ENCODE measurements at places on chromosomes 5 and 9.
A peak's percentile ranks its signal among the peaks of the same experiment; 100 is the strongest.

DNA sequence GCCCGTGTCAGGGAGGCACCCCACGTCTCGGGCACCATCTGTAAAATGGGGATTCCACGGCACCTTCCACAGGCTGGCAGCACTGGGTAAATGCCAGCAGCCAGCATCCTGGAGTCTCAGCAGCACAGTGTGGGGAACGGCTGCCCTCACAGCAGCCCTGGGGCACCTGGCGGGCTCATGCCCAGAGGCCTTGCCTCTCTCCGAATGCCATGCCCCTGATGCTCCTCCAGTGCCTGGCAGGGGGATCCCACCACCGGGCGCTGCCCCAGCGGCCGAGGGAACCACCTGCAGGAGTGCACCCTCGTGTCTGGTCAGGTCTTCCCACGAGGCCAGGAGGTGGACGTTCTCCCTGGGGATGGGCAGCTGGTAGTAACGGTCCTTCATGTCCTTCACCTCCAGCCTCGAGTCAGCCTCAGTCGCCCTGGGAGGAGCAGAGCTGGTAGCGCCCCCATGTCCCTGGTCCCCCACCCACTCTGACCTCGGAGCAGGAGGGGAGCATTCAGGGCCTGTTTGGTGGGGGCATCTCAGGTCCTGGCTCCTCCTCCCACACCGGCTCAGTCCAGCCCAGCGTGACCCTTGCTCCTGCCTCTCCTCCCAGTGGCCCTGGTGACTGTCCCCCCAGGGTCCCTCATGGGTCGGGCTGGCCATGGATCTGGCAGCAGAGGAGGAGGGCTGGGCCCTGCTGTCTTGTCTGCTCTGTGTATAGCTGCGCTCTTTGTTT lies 49.9 kb upstream of the NRARP start:
- no peak for DNase-seq

DNA sequence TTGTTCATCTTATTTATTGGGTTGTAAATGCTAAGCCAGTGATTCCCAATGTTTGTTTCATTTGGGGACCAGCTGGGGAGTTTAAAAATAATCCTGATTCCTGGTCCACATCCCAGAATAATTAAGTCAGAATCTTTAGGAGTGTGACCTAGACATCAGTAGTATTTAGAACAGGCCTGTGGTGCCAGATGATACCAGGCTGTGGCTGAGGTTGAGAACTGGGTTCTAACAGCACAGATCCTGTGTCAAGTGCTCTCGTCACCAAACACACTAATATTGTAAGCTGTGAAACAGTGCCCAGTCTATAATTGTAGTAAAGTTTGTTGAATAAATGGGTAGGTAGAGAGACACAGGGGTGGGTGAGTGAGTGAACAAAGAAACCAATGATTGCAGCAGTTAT lies 172.1 kb upstream of the PPP1R2B start:
- DNase-seq: no peak

GRCh38 chr9:110443866-110444220 lies 106.2 kb upstream of the TXNDC8 start:
- peak; percentile 73 for DNase-seq

DNA sequence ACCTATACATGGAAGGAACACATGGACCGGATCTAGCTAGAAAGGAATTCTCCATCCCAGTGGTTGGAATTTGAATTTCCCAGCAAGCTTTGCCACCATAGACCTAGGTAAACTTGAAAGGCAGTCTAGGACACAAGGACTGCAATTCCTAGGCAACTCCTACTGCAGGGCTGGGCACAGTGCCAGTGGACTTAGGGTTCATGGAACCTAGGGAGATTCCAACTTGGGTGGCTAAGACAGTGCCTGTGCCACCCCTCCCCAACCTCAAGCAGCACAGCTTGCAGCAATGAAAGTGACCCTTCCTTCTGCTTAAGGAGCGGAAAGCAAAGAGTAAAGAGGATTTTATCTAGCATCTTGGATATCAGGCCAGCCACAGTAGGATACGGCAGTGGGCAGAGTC lies 663.3 kb downstream of the ELAVL2 start:
- DNase-seq: no peak

GRCh38 chr9:15469862-15470261 lies 40.9 kb downstream of the PSIP1 start:
- peak; percentile 3 for DNase-seq

- DNase-seq: no peak
These were observed 284.2 kb upstream of the IRX1 start for GRCh38 chr5:3311433-3311832.

DNA sequence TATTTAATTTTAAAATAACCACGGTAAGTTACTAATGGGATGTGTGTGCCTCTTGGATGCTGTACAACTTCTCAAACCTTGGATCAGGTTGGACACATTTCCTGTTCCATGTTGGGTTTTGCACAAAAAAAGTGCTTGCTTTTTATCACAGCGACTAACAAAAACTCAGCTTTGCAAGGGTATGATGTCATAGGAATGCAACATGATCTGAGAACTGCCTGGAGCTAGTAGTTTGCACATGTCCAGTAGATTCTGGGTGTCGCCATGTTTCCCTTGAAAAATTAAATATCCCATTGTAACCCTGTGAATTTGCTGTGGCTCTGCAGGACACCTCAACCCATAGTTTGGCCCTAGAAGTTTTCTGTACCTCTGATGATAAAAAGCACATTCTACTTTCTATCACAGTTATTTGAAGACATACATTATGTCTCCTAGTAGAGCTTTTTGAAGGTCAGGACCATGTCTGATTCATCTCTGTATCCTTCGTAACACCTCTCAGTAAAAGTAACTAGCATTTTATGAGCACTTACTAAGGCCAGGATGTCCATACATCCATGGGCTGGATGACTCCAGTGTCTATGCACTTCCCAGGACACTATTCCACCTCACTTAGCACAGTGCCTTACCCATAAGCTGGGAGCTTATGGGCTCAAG lies 11.5 kb upstream of the FRMPD1 start:
- DNase-seq: no peak

GRCh38 chr9:35114113-35114839 lies 1.4 kb downstream of the ATOSB start:
- peak; percentile 98 for DNase-seq

DNA sequence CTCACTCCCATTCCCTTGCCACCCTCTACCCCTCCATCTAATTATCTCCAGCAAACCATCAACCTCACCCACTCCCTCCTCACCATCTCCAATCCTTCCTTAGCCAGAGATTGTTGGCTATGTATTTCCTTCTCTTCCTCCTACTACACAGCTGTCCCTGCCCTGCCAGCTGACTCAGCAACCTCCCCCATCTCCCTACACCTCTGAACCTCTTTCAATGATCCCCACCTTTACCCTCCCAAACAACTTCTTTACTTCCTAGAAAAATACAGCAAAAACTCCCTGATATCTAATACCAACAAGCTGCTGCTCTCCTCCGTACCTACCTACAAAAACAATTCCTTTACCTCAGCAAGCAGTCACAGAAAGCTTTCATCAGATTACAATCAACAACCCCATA lies 37.3 kb downstream of the SPTLC1 start:
- no peak for DNase-seq

DNA sequence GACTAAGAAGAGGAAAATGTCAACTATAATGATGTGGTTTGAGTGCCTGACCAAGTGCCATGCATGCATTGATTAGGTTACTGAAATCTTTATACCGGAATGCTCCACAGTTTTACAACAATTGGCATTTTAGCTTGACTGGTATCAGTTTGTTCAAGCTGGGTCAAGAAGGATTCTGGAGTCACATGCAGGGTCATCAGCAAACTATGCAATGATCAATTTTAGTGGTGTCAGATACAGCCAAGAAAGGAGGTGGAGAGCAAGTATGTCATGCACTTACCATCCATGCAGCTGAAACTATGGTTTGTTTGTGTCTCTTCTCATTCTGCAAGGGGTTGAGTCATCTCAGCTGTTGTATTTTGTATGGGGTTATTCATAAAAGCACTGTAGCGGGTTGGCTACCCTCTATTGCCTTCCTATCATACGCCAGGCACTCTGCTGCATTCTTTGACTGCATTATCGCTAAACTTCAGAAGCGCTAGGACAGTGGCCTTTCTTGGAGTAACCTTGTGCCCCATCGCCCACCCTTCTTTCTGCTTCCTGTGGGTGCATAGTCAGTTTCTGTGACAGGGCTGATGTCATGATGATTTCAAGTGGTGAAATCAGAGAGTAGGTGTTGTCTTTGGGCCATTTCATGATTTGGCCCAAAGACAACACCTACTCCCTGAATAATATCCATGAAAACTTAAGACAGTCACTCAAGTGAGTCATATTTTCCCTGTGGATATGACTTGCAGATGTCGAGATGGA lies 145.4 kb downstream of the MTX3 start:
- peak; percentile 94 for DNase-seq

DNA sequence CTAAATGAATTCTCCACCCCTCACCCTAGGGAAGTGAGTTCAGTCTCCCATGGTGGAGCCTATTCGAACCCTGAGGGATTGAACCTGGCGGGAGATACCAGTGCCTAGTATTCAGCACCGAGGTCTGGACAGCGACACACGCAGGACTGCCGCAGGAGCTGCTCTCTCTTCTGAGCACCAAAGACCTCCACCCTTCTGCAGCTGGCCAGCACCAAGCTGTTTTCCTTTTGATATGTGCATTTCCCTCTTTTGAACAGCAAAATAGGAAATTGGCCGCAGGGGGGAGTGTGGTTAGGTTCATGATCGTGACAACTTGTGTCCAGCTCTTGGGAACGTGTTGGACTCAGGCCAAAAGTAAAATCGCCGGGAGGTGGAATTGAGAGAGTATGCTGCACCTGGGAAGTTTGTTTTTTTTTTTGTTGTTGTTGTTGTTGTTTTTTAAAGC lies 1.2 kb upstream of the PCSK1 start:
- DNase-seq: peak; percentile 76

- DNase-seq: peak; percentile 33
These were observed 753.3 kb downstream of the IRX1 start for GRCh38 chr5:4348919-4349318.

- no peak for DNase-seq
These were observed 41.6 kb upstream of the LCP2 start for GRCh38 chr5:170338933-170339779.

DNA sequence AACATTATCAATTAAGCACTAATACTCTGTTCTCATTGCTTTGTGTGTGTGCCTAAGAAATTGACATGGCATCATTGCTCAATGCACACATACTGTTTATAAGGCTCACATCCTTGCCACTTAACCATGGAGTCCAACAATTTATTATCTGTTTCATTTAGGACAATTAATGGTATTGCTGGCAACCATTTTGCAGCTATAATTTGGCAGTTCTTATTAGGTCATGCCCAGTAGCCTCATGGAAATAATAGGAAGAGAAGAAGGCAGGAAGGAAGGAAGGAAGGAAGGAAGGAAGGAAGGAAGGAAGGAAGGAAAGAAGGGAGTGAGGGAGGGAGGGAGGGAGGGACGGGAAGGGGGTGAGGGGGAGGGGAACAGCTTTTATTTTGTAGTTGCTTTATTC lies 285.5 kb upstream of the SLC24A2 start:
- no peak for DNase-seq

- DNase-seq: no peak
These were observed 69.8 kb downstream of the ADAMTS2 start for GRCh38 chr5:179275381-179275878.

GRCh38 chr5:41754857-41755256 lies 115.4 kb downstream of the OXCT1 start:
- no peak for DNase-seq

DNA sequence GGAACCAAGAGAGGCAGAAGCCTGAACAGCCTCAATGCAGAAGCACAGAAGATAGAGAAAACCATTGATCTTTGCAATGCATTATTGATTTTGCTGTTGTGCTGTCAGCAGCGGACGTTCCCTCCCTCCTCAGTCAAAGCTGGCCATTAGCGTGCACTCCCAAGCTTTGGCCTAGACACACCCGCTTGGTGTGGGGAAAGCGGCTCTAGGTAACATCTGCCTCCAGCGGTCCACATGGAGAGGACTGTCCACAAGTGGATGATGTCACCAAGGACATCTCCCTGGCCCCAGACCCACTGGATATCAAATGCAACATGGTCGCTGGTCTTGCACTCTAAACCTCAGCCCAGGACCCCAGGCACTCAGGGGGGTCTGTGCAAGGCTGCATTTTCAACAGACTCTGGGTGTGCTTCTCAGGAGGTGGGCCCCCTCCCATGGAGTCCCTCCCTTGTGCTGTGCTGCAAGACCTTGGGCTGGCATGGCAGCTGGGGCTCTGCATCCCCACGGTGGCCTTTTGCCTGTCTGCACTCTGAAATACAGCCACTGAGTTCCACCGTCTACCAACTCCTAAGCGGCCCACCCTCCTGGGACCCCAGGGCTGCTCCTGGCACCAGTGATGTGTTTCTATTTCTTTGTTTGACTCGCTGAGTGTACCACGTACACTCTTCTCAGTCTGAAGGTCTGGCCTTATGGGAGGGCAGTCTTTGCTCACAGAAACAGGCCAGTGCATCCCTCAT lies 1.9 kb downstream of the SEMA4D start:
- no peak for DNase-seq

GRCh38 chr9:7516376-7516775 lies 283.2 kb downstream of the DMAC1 start:
- DNase-seq: no peak

- no peak for DNase-seq
These were observed 13.0 kb upstream of the RAD23B start for GRCh38 chr9:107270082-107270481.

DNA sequence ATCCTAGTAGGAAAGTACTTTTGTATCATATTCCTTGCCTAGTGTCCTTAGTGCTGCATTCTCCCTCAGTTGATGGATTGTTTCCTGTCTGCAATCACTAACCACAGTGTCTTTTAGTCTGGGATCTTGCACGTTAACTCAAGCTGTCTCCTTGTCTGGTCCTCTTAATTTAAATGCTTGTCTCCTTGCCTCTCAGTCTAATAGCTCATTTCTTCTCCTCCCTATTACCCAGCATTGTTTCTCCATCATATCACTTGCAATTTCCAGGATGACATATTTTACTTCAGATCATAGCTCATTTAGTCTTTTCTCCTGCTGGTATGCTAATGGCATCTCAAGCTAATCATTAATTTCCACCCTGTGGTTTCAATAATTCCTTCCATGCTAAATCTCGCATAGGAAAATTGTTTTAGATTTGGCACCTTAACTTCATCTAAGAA lies 2052.0 kb upstream of the C9orf72 start:
- peak; percentile 90 for DNase-seq

GRCh38 chr5:124744170-124744971 lies 2.1 kb downstream of the ZNF608 start:
- DNase-seq: peak; percentile 28

DNA sequence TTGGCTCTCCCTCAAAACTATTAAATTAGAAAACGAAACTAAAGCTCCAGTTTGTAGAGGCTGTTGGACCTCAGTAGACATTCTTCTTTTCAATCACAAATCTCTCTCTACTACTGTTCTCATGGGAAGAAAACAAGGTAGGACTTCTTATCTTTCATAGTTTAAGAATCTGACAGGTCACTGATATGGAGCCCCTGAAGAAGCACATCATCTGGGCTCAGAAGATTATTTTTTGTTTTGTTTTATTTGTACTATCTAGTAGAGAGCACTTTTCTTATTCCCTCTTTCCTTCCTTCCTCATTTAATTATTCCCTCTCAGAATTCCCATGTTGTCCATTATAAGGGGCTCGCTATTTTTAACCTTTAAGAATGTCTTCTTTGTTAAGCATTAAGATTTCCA lies 26.3 kb downstream of the STARD4 start:
- no peak for DNase-seq

Measured in fibroblast of skin of right biceps (primary cell).